ENCODE measurements at places on chromosomes 2 and 18.

GRCh38 chr2:188132385-188132784 is 159.3 kb upstream of the GULP1 start:
- no peak for DNase-seq

- no peak for DNase-seq
Measured at GRCh38 chr18:6444466-6445228, 29.9 kb upstream of the L3MBTL4 start.

DNA sequence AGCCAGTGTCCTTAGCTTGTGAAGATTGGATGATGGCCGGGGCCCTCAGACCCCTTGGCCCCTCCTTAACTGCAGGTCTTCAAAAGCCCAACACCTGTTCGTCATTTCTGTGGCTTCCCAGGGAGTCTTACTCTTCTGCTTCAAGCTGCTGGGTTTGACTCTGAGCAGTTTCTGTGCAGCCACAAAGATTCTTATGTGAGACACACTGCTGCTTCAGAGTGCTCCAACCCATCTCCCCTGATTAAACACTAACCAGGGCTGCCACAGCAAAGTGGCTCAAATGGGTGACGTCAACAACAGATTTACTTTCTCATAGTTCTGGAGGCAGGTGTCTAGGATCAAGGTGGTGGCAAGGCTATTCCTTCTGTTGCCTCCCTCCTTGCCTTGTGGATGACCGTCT is 40.8 kb downstream of the TSN start:
- DNase-seq, result no peak

DNA sequence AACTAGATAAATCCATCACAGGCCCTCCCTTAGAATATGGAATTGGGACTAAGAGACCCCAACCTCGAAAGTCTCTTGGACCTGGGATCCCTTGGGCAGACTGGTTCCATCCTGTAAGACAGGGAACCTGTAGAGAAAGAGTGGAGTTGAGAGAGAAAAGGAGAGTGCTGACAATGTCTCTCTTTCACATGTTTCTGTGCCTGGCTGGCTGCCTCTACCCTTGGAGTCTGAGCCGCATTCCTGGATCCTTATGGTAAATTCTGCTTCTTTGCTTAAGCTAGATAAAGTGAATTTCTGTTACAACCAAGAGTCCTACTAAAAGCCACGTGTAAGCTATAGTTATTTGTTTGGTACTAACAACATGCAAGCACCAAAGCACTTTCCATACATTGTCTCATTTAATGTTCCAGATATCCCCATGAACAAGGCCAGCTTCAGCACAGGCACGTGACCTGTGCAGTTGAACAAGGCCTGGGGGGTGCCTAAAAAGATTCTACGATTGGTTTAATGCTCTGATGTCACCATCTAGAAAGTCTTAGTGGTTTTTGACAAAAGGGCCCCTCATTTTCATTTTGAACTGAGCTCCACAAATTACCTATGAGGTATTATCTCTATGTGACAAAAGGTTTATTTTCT is 2.1 kb upstream of the PUM2 start:
- DNase-seq, result no peak

- DNase-seq, result no peak
Measured at GRCh38 chr2:159561786-159562185, 54.6 kb downstream of the BAZ2B start.

GRCh38 chr18:26414901-26415440 is 133.4 kb downstream of the KCTD1 start:
- DNase-seq, result no peak

DNA sequence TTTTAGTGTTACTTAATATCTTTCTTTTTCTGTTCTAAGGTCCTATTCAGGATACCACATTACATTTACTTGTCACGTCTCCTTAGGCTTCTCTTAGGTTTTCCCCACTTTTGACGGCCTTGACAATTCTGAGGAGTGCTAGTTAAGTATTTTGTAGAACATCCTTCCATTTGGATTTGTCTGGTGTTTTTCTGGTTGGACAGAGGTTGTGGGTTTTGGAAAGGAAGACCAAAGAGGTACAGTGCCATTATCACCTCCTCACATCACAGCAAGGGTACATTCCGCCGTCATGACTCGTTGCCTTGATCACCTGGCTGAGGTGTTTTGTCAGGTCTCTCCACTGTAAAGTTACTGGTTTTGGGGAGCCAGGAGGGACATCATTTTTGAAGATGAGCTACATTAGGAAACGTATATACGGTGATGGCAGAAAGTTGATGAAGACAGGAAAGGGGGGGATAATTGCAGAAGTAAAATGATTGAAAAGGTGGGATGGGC is 88.4 kb upstream of the TMEM247 start:
- no peak for DNase-seq

GRCh38 chr2:174529916-174530315 is 43.1 kb upstream of the GPR155 start:
- no peak for DNase-seq

- DNase-seq, result no peak
Measured at GRCh38 chr2:54675738-54676137, 47.7 kb upstream of the EML6 start.

DNA sequence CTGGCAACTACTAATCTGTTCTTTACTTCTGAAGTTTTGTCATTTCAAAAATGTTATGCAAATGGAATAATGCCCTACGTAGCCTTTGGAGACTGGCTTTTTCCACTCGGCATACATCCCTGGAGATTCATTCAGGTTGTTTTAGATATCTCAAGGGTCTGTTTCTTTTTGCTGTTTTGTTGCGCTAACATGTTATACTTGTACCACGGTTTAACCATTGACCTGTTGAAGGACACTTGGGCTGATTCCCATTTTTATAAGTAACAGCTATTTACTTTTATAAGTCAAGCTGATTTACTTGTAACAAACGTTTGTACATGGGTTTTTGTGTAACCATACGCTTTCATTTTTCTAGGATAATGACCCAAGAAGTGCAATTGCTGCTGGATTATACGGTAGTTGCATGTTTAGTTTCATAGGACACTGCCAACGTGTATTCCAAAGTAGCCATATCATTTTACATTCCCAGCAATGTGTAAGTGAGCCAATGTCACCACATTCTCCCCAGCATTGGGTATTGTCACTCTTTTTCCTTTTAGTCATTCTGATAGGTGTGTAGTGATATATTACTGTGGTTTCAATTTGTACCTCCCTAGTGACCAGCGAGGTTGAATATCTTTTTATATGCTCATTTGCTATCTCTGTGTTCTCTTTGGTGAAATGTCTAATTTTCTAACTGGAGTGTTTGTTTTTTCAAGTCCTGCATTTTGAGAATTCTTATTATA is 36.5 kb upstream of the STAT4 start:
- no peak for DNase-seq
